ENCODE measurements at places on chromosomes 1 and 21.

- no peak for DNase-seq
Observed at GRCh38 chr1:185262151-185262550, 54.9 kb downstream of the IVNS1ABP start.

DNA sequence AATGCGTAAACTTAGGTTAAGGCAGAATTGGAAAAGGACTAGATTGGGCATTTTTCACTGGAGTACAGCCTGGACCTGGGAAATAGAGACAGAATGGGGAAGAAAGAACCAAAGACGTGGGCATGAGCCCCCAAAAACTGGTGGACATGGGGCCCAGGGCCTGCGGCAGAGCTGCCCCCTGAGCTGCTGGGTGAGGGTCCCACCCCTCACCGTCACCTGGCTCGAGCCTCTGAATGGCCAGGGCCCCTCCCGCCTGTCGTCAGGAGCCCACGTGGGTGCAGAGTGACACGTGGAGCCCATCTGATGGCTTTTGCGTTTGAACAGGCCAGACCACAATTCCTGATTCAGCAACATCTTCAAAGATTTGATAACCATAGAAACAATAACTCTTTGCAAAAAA lies 360.9 kb upstream of the VAMP3 start:
- no peak for DNase-seq

- DNase-seq, result no peak
Observed at GRCh38 chr21:26914557-26914956, 52.3 kb downstream of the ADAMTS5 start.

DNA sequence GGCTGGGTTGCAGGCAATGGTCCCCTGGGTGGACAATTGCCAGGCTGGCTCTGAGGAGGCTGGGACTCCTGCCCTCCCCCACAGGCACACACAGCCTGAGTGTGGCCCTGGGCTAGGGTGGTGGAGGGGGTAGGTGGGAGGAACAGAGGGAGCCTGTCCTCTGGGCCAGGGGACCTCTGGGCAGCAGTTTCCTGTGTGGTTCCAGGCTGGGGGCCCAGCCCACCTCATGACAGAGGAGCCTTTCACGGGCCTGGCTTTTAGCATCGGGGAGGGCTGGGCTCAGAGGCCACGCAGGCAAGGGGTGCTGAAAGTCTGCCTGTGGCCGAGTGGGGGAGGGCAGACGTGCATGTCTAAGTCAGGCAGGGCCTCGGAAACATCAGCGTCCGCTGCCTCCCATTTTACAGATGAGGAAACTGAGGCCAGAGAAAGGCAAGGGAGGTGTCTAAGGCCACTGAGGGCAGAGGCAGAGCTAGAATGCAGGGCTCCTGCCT lies 7.0 kb downstream of the EXTL1 start:
- no peak for DNase-seq

DNA sequence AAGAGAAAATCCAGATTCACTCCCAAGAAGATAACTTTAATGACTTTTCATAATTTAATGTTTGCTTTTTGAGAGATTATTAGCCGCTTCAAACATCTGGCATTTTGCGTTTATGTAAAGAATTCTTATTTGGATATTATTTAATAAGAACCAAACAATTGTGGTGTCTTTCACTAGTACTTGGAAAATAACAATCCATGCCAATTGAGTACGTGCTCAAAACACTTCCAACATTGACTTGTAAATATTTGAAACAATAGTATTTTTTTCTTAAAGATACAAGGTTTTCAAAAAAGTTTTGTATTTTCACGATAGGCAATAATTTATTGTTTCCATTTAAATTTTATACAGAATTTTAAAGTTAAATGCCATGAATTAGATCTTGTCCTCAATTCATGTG lies 498.7 kb downstream of the AMY1C start:
- no peak for DNase-seq

DNA sequence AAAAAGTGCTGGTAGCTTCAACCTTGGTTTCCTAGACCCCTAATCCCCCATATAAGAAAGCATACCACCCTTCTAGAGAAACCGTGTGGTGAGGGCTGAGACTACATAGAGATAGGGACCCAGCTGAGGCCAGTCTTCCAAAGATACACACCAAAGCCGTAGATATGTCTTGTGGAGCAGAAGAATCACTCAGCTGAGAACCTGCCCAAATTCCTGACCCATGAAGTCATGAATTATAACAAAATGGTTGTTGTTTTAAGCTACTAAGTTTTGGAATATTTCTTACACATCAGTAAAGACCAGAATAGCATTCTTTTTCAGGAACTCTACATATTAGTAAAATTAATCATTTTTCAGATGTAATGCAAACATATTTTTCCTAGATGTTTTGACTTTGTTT lies 3.3 kb upstream of the SNRPE start:
- DNase-seq, result no peak

GRCh38 chr1:176033474-176033873 lies 173.6 kb downstream of the COP1 start:
- no peak for DNase-seq

DNA sequence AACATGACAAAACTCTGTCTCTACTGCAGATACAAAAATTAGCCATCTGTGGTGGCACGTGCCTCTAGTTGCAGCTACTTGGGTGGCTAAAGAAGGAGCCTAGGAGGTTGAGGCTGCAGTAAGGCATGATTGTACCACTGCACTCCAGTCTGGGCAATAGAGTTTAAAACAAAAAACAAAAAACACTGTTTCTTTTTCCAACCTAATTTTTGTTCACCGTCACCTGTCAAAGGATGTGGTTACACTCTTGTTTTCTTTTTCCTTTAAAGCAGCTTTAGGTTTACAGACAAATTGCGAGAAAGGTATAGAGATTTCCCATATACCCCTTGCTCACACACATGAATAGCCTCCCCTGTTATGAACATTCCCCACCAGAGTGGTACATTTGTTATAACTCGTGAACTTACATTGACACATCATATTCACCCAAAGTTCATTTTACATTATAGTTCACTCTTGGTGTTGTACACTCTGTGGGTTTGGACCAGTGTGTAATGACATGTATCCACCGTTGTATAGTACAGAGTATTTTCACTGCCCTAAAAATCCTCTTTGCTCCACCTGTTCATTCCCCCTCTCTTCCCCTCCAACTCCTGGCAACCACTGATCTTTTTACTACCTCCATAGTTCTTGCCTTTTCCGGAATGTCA lies 26.2 kb downstream of the SMG7 start:
- DNase-seq, result no peak

GRCh38 chr1:209926045-209926444 lies 12.0 kb upstream of the SYT14 start:
- DNase-seq, result no peak

GRCh38 chr21:34792504-34793089 lies 123.8 kb downstream of the CLIC6 start:
- DNase-seq, result no peak

DNA sequence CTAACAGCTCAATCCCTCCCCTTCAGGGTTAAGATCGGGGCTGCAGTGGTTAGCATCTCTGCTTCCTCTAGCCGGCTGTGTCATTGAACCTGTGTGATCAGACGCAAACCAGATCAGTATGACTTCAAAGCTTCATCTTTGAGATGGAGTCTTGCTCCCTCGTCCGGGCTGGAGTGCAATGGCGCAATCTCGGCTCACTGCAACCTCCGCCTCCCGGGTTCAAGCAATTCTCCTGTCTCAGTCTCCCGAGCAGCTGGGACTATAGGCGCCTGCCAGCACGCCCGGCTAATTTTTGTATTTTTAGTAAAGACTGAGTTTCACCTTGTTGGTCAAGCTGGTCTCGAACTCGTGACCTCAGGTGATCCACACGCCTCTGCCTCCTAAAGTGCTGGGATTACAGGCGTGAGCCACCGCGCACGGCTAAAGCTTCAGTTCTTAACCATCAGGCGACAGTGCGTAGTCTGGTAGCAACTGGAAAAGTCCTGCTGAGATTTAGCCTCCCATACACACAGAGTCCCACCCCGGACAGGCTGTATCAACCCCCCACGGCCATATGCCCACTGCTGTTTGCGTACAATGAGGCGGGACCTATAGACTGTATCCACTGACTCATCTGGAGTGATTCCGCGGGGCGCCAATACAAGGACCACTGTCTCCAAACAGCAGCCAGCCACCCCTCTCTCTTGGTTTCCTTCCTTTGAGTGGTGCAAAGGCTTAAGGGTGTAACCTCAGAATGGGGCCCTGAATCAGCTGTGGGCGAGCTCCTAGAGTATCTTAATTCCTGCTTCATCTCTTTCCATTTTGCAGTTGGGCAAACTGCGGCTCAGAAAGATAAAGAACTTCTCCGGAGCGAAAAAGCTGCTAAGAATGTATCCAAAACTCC lies 23.3 kb downstream of the CELA3A start:
- peak; percentile 17 for DNase-seq
